Omental fat pad (tissue), 4 donors: ENCODE measurements at places on chromosomes 2 and 18. TPM values are rescaled to one million over a fixed set of nuclear protein-coding genes. Genes with fewer than 3 reads are reported as not detected.

The TMEM247 gene
- total RNA-seq: not detected

DNA sequence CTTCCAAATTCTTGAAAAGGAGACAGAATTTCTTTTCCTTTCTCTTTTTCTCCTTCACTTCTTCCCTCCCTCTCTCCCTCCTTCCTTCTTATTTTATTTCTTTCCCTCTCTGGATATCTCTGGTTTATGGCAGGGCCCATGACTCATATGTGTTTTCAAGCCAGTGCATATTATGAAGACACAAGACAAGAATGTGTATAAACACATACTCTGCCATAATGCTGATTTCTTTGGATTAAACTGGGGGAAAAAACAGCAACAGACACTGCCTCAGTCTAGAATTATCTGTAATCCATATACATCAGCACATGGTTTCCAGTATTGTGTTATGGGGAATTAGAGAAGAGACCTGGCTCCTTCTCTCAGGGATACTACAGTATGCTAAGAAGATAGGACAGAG, 82.8 kb upstream of the CPO start:
- DNase-seq: no peak

DNA sequence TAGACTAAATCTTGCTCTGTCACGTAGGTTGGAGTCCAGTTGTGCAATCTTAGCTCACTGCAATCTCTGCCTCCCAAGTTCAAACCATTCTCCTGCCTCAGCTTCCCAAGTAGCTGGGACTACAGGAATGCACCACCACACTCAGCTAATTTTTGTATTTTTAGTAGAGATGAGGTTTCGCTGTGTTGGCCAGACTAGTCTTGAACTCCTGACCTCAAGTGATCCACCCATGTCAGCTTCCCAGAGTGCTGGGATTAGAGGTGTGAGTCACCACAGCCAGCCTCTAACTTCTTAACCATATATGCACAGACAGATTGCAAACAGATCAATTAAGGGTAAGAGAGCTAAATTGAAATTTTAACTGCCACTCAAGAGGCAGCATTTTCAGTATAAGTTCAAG, 22.1 kb upstream of the CNGA3 start:
- no peak for DNase-seq

GRCh38 chr2:143717053-143717452, 587.8 kb downstream of the ARHGAP15 start:
- DNase-seq: no peak

GRCh38 chr2:108575132-108575966, 41.1 kb downstream of the LIMS1 start:
- DNase-seq: no peak

- DNase-seq: no peak
Observed at GRCh38 chr18:21830532-21830931, 89.9 kb downstream of the MIB1 start.

DNA sequence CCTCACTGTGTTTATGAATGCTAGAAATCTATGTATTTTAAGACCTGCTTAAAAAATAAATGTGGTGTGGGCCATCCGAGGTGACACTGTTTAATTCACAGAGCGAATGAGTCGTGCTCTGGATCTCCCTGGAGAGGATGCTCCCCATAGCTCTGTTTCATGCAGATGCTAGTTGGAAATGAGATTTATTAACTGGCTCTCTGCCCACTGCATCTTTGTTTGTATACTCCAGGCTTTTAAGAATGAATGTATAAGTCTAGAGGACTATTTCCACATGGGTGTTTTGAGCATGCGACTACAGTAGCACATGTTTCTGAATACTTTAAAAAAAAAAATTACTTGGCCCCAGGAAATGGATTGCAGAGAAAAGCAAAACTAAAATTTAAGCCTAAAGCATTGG, 3.9 kb downstream of the MAPRE2 start:
- no peak for DNase-seq

GRCh38 chr2:37733251-37733650, 61.8 kb upstream of the CDC42EP3 start:
- no peak for DNase-seq

- no peak for DNase-seq
Observed at GRCh38 chr18:56995579-56996188, 151.2 kb upstream of the BOD1L2 start.

DNA sequence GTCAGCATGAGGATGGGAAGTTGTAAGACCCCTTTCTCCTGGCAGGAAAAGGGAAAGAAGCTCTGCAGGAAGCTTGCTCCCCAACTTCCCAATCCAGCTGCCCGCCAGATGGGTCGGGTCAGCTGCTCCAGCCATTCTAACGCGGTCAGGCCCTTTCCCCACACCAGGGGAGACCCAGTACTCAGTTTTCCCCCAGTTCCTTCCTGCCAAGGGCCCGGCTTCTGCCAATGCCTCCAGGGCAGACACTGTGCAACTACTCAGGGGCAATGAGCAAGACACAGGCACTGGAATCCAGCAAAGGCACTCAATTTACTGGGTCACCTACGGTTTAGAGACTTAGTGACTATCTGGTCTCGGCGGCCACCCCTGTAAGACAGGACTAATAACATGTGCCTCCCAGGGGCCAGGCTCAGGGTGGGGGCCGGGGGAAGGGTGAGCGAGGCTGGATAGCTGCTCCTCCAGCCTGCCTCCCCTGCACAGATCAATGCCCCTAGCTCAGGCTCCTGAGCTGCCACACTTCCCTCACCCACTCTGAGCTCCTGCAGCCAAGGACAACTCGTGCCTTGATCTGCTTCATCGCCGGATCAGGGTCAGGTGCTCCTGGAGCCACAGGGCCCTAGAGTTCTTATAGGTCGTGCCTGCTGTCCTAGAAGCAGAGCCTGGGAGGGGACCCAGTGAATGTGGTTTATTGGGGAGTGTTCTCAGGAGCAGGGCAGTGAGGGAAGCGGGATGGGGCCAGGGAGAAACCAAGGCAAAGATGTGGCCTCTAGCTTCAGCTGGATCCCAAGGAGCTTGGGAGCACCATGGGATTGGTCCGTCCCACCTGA, 171.1 kb downstream of the ZFP36L2 start:
- DNase-seq: no peak

The CLK1 gene
- total RNA-seq: 126 TPM

GRCh38 chr2:47483191-47483590, 80.2 kb downstream of the MSH2 start:
- DNase-seq: no peak

- no peak for DNase-seq
Observed at GRCh38 chr2:158300394-158300793, 156.2 kb downstream of the CCDC148 start.

DNA sequence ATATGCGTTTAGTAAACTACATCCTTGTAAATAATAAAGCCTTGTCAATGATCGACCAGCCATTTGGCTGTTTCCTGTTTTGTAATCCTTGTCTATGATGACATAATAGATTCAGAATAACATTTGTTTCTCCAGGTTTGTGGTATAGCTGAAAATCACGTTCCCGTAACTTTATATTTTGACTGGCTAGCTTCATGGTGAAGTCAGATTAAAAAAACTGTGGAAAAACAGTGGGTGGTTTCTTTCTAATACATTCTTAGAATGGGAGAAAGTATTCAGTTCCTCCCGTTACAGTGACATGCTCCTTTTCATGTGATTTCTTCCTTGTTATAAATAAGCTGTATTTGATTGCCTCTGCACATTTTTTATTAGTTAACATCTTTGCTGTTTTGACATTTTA, 366.9 kb downstream of the NYAP2 start:
- no peak for DNase-seq
